ENCODE measurements at places on chromosomes 5 and 9. TPM values are rescaled to one million over a fixed set of nuclear protein-coding genes. Genes with fewer than 3 reads are reported as not detected.

RNF180 gene
- total RNA-seq = 9.1 TPM

IFNB1 gene
- total RNA-seq = not detected

CCDC69 gene
- total RNA-seq = 2.0 TPM

IFNA2 gene
- not detected for total RNA-seq

ALDH1A1 gene
- not detected for total RNA-seq

C1QTNF3 gene
- total RNA-seq = 9.0 TPM

SERINC5 gene
- 15.1 TPM for total RNA-seq

CDX1 gene
- not detected for total RNA-seq

ORM2 gene
- not detected for total RNA-seq

GRIN1 gene
- 5.5 TPM for total RNA-seq

WHRN gene
- total RNA-seq = 3.2 TPM

SYK gene
- 10.7 TPM for total RNA-seq

THBS4 gene
- total RNA-seq = 41.1 TPM

ANKRD31 gene
- total RNA-seq = 0.42 TPM
